Thyroid gland (tissue), 4 donors: ENCODE measurements at places on chromosomes 7 and 10. TPM values are rescaled to one million over a fixed set of nuclear protein-coding genes. Genes with fewer than 3 reads are reported as not detected.

DNA sequence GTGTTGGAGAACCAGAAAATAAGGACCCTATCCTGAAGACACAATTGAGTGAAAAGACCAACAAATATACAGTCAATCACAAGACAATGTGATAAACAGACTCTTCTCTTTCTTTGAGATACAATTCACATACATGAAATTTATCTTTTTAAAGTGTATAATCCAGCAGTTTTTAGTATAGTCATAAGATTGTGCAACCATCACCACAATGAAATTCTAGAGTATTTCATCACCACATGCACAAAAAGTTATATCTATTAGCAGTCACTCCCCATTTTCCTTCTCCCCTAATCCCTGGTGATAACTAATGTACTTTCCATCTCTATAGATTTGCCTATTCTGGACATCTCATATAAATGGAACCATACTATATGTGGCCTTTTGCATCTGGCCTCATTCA lies 8.2 kb upstream of the SORBS1 start:
- no peaks in the 10 kb centered on the region for H3K4me1 ChIP-seq
- no peak overlapping the region for H3K4me3 ChIP-seq
- no peaks in the 10 kb centered on the region for H3K27me3 ChIP-seq
- H3K27ac ChIP-seq: no peak overlapping the region
- no peak for DNase-seq

DNA sequence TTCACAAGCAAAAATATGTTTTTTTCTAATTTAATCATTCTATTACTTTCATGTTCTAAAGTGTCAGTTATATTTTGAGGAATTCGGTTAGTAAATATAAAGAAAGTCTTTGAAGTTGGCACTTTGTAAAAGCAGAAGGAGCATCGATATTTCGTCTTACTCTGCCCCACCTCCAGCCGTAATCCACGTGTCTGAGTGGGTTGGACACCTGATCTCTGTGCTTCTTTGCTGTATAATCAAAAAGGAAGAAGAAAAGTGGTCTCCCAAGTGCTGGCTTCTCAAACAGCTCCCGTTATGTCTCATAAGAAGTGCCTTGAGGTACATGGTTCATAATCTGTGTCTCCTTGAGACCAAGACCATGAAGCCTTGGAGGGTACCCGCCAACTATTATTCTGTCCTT lies 19.8 kb downstream of the PRKAR2B start:
- H3K36me3 ChIP-seq: no peaks in the 10 kb centered on the region
- H3K4me1 ChIP-seq: no peaks in the 10 kb centered on the region
- H3K27me3 ChIP-seq: no peaks in the 10 kb centered on the region
- DNase-seq: no peak

Gene NPFFR1
- 0.13 TPM for total RNA-seq

DNA sequence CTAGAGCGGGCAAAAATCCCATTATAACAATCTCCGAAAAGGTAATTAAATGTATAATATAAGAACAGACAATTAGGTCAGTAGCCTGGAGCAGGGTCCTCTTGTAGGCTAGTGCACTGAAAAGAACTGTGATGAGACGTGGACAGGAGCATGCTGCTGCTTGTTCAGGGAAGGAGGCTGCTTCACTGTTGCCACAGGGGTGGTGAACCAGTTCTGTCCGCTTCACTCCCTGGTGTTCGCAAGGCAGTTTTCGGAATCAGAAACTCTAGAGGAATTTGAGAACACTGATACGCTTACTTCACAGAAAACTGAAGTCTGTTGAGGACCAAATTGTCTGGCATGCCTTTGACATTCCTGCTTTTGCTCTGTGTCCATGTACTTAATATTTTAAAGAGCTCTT lies 17.4 kb downstream of the ZNRF2 start:
- no peaks in the 10 kb centered on the region for H3K27me3 ChIP-seq
- H3K27ac ChIP-seq: no peak overlapping the region
- peaks cover 8% of the 10 kb centered on the region for H3K4me1 ChIP-seq

- no peak overlapping the region for H3K4me3 ChIP-seq
- DNase-seq: no peak
- H3K27me3 ChIP-seq: no peaks in the 10 kb centered on the region
- H3K36me3 ChIP-seq: peaks cover 17% of the 10 kb centered on the region
- H3K27ac ChIP-seq: no peak overlapping the region
- no peaks in the 10 kb centered on the region for H3K4me1 ChIP-seq
These were observed 22.5 kb downstream of the CALHM2 start for GRCh38 chr10:103429647-103430046.

Gene INMT
- total RNA-seq: 47.3 TPM
